ENCODE measurements at places on chromosomes 11 and 22. TPM values are rescaled to one million over a fixed set of nuclear protein-coding genes. Genes with fewer than 3 reads are reported as not detected.

Gene MMP27
- not detected for total RNA-seq

Gene HOATZ
- not detected for total RNA-seq

Gene MOGAT2
- total RNA-seq, result not detected

Gene HBE1
- not detected for total RNA-seq

Gene IL17REL
- not detected for total RNA-seq

DNA sequence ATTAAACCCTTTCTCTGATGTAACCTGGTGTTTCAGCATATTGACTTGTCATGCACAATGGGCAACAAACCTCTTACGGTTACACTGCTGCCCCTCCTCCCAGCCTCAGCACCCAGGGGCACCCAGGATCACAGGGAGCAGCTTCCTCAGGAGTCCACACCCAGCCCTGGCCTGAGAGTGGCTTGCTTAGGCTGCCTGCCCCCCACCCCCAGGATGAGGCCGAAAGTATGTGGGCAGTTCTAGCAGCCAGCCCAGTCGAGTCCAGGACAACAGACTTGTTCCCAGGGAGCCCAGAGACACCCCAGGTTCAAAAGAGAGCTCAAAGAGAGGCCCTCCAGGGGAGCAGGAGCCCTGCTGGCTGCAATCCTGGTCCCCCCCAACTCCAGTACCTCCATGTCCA lies 108.1 kb upstream of the THY1 start:
- no peaks in the 10 kb centered on the region for H3K36me3 ChIP-seq
- no peak overlapping the region for H3K27ac ChIP-seq
- DNase-seq, result no peak

DNA sequence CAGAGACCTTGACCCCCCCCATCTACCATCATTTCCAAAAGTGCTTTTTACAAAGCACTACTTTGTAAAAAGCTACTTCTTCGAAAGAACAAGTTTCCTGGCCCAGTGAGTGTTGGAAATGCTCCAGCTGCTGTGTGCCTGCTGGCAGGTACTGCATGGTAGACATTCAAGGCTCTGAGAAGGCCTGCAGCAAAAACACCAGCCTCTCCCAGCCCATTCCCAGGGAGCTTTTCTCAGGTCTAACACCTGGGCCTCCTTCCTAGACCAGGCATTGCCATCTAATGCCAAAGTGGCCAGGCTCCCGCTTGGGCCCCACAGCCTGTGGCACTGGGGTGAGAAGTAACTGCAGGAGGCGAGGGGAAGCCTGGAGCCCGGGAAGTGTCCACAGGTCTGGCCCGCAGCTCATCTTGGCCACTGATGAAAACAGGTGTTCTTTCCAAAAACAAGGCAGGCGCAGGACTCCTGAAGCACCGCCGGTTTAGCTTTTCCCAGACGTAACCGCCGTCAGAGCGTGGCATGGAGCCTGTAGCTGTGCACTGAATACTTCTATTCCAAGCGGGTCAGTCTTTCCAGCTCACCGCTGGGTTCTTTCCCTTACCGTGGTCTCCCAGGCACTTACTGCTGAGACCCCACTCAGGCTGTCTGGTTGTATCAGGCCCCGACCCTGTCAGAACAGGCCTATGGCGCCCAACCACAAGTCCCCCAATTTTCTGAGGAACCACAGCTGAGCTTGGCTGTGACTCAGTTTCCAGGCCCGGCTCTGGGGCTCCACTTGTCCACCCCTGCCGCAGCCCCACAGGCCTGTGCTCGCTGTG lies 1.2 kb upstream of the TCIRG1 start:
- H3K36me3 ChIP-seq, result peaks cover 10% of the 10 kb centered on the region
- peaks cover 34% of the 10 kb centered on the region for H3K4me1 ChIP-seq
- H3K4me3 ChIP-seq, result peak overlapping the region; percentile 54
- DNase-seq, result no peak

DNA sequence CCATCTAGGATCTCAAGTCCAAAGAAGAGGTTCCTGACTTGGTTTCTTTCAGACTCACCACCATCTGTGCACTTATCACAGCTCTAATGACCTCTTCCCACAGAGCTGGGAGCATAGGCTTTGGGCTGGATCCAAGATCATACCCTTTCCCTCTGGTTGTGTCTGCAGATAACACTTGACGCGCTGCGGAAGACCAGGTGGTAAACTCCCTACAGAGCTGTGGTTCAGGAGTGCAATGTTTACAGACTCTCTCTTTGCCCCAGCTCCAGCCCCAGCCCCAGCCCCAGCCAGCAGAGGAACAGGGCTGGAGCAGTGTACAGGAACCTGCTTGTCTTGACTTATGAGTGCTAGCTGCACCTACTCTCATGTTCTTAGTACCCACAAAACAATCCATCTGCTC lies 274.4 kb upstream of the SYN3 start:
- H3K4me3 ChIP-seq, result no peak overlapping the region
- H3K4me1 ChIP-seq, result no peaks in the 10 kb centered on the region
- DNase-seq, result no peak
- no peak overlapping the region for H3K27ac ChIP-seq
- no peaks in the 10 kb centered on the region for H3K27me3 ChIP-seq

DNA sequence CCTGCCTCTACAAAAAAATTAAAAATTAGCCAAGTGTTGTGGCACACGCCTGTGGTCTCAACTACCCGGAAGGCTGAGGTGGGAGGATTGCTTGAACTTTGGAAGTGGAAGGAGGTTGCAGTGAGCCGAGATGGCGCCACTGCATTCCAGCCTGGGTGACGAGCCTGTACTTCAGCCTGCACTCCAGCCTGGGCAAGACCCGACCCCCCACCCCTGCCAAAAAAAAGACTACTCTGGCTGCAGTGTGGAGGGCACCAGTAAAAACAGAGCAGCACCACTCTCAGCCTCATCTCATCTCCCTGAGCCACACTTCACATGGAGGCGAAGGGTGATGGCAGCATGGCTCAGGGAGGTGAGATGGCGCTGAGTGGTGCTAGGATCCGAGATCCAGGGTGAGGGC lies 50.3 kb upstream of the THY1 start:
- no peaks in the 10 kb centered on the region for H3K4me1 ChIP-seq
- no peak overlapping the region for H3K4me3 ChIP-seq
- no peak for DNase-seq
- peaks cover 3% of the 10 kb centered on the region for H3K27me3 ChIP-seq
- H3K36me3 ChIP-seq, result no peaks in the 10 kb centered on the region

DNA sequence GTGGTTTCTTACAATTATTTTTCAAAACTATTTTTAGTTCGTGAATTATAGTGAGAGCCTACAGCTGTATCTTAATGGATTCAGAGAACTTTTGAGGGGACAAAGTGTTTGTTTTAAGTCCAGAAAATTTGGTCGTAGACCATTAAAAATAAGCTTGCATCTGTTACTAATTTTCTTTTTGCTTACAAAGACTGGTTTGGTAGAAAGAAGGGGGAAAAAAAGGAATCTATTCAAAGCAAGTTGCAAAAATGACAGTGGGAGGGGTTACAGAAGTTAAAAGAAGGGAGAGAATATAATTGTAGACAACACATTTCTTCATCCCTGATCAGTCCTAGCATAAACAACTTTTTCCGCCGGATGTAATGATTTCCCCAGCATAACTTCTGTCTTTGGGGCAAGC lies 72.1 kb downstream of the AMOTL1 start:
- no peaks in the 10 kb centered on the region for H3K36me3 ChIP-seq
- DNase-seq, result no peak
- no peak overlapping the region for H3K27ac ChIP-seq
- H3K4me3 ChIP-seq, result no peak overlapping the region
- H3K4me1 ChIP-seq, result no peaks in the 10 kb centered on the region

DNA sequence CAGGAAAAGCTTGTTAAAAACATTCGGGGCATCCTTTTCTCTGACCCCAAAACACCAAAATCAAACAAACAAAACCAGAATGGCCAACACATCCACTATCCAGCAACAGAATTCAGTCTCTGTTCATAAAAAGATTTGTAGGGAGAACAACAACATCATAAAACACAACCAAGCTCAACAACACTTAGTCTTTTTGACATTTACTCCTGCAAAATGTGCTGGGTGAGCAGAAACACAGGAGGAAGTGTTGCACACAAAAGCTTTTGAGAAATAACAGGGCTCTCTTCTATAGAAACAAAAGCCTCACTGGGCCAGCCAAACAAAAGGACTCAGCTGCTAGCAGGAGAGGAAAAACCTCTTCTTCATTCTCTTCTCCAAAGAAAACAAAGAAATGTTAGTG lies 736.0 kb upstream of the CCDC90B start:
- H3K27ac ChIP-seq, result no peak overlapping the region
- H3K4me1 ChIP-seq, result no peaks in the 10 kb centered on the region
- no peaks in the 10 kb centered on the region for H3K27me3 ChIP-seq
- H3K4me3 ChIP-seq, result no peak overlapping the region
- no peak for DNase-seq

- DNase-seq, result peak; percentile 29
- peak overlapping the region; percentile 71 for H3K27ac ChIP-seq
- no peak overlapping the region for H3K4me3 ChIP-seq
- no peaks in the 10 kb centered on the region for H3K36me3 ChIP-seq
- H3K4me1 ChIP-seq, result peaks cover 41% of the 10 kb centered on the region
Measured at GRCh38 chr11:61698173-61698948, 18.2 kb downstream of the DAGLA start.

- H3K4me1 ChIP-seq, result no peaks in the 10 kb centered on the region
- H3K27ac ChIP-seq, result no peak overlapping the region
- H3K27me3 ChIP-seq, result no peaks in the 10 kb centered on the region
- no peak overlapping the region for H3K4me3 ChIP-seq
Measured at GRCh38 chr22:34951212-34951611, 114.7 kb upstream of the ISX start.

DNA sequence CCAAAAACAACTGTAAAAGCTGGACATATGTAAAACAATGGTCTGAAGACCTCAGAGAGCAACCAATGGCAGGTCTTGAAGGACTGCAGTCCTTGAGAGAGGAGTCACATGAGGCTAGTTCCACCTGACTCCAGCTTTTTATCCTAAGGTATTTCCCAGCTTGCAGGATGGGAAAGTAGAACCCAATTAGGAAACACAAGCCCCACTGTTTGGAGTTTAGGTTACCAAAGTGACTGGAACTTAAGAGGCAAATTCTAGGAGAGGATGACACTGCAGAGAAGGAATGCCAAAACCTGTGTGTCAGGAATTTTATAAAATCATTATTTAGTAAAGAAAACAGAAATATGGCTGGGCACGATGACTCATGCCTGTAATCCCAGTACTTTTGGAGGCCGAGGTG lies 18.4 kb downstream of the OR2AT4 start:
- H3K27ac ChIP-seq, result no peak overlapping the region
- no peaks in the 10 kb centered on the region for H3K36me3 ChIP-seq
- H3K4me3 ChIP-seq, result no peak overlapping the region
- DNase-seq, result no peak
- H3K4me1 ChIP-seq, result no peaks in the 10 kb centered on the region

DNA sequence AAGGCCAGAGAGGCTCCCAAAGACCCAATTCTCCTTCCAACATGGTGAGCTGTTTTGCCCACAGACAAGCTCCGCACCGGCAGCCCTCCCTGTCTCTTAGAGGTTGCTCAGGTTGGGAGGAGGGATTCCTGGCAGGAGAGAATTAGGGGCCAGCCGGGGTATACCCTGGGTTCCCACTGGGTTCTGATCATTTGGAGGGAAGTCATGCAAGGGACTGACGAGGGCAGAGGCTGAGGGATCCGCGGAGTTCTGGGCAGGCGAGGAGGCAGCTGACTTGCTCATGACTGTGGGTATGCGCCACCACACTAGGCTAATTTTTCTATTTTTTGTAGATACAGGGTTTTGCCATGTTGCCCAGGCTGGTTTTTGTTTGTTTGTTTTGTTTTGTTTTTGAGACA lies 4.6 kb downstream of the ST3GAL4 start:
- H3K27me3 ChIP-seq, result no peaks in the 10 kb centered on the region
- DNase-seq, result no peak
- H3K4me3 ChIP-seq, result no peak overlapping the region
- peaks cover 9% of the 10 kb centered on the region for H3K4me1 ChIP-seq
- H3K27ac ChIP-seq, result no peak overlapping the region

DNA sequence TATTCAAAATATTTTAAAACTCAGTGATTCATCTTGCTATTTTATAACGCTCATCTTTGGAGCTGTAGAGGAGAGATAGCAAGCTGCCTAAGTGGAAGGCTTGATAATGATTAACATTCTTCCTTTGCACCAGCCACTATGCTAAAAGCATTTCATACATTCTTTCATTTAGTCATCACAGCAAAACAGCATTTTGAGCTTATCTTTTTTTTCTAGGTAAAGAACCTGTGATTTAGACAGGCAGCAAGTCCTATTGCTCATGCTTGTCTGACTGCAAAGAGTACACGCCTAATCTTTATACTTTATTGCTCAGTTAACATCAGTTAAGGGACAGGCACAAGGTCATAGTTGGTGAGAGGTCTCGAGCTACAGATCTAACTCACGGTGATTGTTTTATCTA lies 713.1 kb upstream of the ARHGAP42 start:
- H3K36me3 ChIP-seq, result no peaks in the 10 kb centered on the region
- H3K27ac ChIP-seq, result no peak overlapping the region
- no peaks in the 10 kb centered on the region for H3K27me3 ChIP-seq
- DNase-seq, result no peak
- no peak overlapping the region for H3K4me3 ChIP-seq

GRCh38 chr11:92225125-92225567 lies 528 bp downstream of the FAT3 start:
- H3K36me3 ChIP-seq, result no peaks in the 10 kb centered on the region
- H3K4me3 ChIP-seq, result no peak overlapping the region
- H3K27ac ChIP-seq, result no peak overlapping the region
- H3K4me1 ChIP-seq, result no peaks in the 10 kb centered on the region
- peaks cover 57% of the 10 kb centered on the region for H3K27me3 ChIP-seq

DNA sequence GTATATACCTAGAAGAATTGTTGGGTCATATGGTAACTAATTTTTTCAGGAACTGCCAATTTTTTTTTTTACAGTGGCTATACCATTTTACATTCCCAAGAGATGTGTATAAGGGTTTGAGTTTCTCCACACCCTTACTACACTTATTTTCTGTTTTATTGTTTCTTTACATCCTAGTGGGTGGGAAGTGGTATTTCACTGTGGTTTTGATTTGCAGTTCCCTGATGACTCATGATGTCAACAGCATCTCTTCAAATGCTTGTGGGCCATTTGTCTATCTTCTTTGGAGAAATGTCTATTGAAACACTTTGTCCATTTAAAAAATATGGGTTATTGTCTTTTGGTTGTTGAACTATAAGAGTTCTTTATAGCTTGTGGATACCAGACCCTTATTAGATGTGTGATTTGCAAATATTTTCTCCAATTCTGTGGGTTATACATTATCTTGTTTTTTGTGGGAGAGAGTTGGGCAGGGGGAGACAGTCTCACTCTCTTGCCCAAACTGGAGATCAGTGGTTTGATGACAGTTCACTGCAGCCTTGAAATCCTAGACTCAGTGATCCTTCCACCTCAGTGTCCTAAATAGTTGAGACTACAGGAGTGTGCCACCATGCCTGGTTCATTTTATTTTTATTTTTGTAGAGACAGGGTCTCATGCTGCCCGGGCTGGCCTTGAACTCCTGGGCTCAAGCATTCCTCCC lies 30.3 kb upstream of the PISD start:
- H3K36me3 ChIP-seq, result peaks cover 55% of the 10 kb centered on the region
- peak; percentile 46 for DNase-seq
- H3K4me3 ChIP-seq, result no peak overlapping the region
